ENCODE measurements at places on chromosomes 4 and X.

DNA sequence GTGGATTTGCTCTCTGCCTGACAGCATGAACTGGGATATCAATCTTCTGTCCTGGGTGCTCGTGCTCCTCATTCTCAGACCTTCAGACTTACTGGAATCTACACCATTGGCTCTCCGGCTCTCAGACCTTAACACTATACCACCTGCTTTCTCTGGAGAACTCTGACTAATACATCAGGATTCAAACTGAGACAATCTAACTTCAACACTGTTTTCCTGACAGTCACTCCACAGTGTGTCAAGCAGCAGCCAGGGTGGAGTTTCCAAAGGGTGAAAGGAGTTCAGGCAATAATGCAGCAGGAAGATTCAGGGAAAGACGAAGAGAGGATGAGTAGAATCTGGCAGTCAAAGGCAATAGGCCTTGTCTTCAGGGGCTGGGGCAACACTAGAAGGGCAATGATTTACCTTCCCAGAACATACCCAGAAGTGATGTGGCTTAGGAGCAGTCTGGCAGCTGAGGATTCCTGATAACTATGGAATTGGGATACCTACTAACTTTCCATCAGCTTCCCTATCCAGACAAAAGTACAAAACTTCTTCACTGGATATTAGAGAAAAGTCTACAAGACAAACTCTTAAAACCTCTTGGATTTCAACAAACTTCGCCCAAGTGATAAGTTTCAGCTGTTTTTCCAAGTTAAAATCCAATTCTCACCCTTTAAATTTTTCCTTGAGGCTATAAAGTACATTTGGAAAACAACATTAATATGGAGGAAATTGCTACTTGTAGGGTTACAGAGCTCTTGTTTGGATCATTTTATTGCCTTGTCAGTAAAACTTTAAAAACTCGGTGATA lies 58.4 kb upstream of the SLIT2 start:
- no peak for DNase-seq

- DNase-seq, result no peak
Measured at GRCh38 chr4:186628058-186628711, 72.8 kb upstream of the MTNR1A start.

DNA sequence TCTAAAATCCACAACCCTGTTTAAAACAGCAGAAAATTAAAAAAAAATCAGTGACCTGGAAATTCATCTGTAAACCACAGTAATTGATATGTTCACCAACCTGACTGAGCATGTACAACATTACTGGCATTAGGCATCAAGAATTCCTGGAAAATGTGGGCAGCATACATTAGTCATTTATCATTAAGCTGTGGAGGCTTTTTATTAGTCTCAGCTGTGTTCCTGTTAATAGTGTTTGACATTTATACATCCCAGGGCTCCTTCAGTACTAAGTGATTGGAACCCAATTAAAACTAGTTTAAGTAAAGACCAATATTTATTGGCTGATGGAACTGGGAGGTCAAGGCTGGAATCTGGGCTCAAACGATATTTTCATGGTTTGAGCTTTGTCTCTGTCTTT lies 227.3 kb upstream of the GIMD1 start:
- DNase-seq, result no peak

DNA sequence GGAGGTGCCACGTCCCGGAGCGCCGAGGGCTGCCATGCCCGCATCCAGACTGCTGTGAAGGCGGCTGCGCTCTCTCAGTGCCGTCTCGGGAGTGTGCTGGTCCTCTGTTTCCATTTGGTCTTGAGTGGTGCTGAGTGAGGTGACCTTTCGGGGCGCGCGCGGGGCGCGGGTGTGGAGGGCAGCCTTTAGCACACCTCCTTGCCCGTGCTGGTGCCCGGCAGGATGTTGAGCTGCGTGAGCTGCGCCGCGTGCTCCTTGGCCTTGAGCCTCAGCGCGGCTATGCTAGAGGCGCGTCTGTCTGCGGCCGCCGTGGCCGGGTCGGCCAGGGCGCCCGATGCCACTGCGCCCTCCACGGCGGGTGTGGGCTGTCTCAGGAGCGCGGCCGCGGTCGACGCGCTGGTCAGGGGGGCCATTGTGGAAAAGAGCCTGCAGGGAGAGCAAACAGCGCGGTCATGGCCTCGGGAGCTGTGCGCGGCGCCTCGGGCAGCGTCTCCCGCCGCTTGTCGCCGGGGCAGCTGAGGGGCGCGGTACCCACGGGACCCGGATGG lies 11.2 kb downstream of the ARX start:
- DNase-seq, result no peak

GRCh38 chrX:24148121-24148520 lies 1.4 kb upstream of the ZFX start:
- no peak for DNase-seq

GRCh38 chr4:188989371-188989770 lies 850.1 kb downstream of the TRIML1 start:
- no peak for DNase-seq

DNA sequence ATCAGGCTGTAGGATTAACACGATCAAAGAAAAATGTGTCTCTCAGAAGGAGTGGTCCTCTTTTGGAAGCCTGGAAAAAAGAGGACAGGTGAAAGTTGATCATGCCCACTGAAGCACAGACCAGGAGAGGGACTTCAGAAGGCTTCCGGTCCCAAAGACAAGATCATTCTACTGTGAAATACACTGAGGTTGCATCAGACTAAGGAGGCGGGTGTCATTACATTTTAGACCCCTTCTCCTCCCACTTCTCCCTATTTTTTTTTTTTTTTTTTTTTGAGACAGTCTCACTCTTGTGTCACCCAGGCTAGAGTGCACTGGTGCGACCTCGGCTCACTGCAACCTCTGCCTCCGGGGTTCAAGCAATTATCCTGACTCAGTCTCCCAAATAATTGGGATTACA lies 67.5 kb downstream of the RBM47 start:
- no peak for DNase-seq
